Transverse colon (tissue), 4 donors: ENCODE measurements at places on chromosomes 6 and 20. TPM values are rescaled to one million over a fixed set of nuclear protein-coding genes. Genes with fewer than 3 reads are reported as not detected.

TTLL9 gene
- total RNA-seq, result not detected

MTFR2 gene
- 0.68 TPM for total RNA-seq

RAB23 gene
- total RNA-seq, result 22.8 TPM

TGM3 gene
- not detected for total RNA-seq

DNA sequence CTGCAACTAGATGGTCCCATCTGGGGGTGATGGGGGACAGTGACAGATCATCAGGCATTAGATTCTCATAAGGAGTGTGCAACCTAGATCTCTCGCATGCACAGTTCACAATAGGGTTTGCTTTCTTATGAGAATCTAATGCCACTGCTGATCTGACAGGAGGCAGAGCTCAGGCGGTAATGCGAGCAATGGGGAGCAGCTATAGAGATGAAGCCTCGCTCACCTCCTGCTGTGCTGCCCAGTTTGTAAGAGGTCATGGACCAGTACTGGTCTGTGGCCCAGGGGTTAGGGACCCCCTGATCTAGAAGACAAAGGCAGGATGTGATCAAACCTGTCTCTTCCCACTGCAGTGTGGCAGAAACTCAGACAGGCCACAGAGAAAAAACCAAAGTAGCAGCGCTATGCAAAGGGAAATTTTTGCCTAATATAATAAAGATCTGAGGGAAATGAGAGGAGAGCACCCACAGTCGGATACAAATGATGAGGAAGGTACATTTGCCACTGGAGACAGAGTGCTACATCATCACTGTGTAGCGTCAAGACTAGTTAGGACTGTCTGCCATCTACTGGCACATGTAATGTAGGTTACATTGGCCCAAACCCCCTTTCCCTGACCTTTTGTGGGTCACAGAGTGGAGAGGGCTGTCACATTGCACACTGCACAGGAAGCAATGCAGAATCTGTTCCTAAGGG is 4.1 kb upstream of the LY86 start:
- H3K27ac ChIP-seq, result no peak overlapping the region
- H3K36me3 ChIP-seq, result no peaks in the 10 kb centered on the region
- peaks cover 8% of the 10 kb centered on the region for H3K4me1 ChIP-seq
- DNase-seq, result no peak
- no peaks in the 10 kb centered on the region for H3K27me3 ChIP-seq
- no peak overlapping the region for H3K4me3 ChIP-seq

DNA sequence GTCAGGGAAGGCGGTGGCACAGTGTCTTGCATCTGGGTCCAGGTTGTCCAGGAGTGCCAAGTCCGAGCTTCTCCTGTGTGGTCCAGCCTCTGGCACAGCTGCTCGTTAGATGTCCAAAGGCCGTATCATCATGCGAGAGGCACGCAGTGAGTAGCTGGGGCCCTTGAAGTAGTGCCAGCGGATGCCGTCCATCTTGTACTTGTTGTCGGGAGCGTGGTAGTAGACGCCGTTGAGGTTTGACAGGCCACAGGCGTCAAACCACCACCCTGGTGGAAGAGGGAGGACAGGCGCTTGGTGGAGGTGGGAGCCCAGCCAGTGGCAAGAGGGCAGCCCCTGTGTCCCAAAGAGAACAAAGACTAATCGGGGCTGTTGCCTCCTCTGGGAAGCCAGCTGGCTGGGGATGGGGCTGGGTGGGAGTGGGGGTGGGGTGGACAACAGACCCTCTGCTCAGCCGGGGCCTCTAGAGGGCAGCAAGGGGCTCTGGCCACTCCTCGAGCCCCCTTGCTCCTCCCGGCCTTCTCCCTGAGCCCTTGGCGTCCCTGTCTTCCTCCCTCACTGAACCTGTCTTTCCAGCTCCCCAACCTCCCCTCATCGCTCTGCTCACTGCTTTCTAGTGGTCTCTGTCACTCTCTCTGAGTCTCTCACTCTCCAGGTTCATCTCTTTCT is 39.5 kb downstream of the FAM110A start:
- no peak overlapping the region for H3K27ac ChIP-seq
- H3K4me3 ChIP-seq, result no peak overlapping the region
- no peak for DNase-seq
- H3K27me3 ChIP-seq, result peaks cover 3% of the 10 kb centered on the region

GRCh38 chr20:62938105-62938888 is at the start of gene GID8:
GID8 (plus strand) TSS chr20:62938147; CDS start chr20:62941503, 3,356 bp downstream.
- peak within 1 kb of the TSS; percentile 92 for H3K27ac ChIP-seq
- H3K4me1 ChIP-seq, result peaks cover 46% of the 10 kb centered on the region
- no peaks in the 10 kb centered on the region for H3K27me3 ChIP-seq
- DNase-seq, result peak; percentile 64
